ENCODE measurements at places on chromosomes 1 and 21. TPM values are rescaled to one million over a fixed set of nuclear protein-coding genes. Genes with fewer than 3 reads are reported as not detected.

- DNase-seq = no peak
Measured at GRCh38 chr1:9646037-9646436, 5.5 kb upstream of the PIK3CD start.

DNA sequence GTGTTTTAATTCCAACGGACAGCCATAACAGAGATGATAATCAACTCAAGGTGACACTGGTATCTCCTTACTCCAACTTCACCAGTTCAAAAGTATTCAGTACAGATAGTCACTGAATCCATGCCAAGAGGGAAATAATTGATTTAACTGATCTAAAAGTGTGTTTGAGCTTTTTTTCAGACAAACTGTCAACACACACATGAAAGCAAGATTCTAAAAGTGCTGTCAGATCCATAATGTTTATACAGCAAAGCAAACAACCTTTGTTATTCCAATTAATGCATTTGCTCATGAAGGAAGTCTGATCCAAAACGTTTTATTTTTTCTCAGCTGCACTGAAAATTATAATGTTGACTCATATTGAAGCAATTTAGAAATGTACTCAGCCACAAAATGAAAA lies 5.9 kb upstream of the PRKAA2 start:
- no peak for DNase-seq

- DNase-seq = no peak
Measured at GRCh38 chr1:115233598-115233997, 104.5 kb downstream of the NGF start.

The AKR7A2 gene
- total RNA-seq = 54.8 TPM

The TNNT2 gene
- total RNA-seq = 2.0 TPM

GRCh38 chr1:147336291-147336690 lies 93.8 kb downstream of the CHD1L start:
- DNase-seq = no peak

- DNase-seq = no peak
Measured at GRCh38 chr1:203150511-203151297, 23.2 kb downstream of the ADORA1 start.

DNA sequence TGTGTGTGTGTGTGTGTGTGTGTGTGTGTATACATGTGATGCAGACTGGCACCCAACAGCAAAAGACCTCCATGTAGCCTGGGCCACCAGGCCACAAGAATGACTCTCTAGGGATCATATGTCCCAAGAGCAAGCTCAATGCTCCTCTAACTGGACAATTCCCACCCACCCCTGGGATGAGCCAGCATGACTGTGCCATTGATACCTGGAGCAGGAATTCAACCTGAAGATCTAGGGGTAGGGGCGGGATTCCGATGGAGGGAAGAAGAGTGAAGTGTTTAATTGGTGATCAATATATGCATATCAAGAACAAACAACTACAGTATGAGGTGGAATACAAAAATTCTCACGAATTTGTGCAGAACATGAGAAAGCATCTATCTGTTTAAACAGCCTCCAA lies 136.2 kb downstream of the PSMG1 start:
- DNase-seq = peak; percentile 46

DNA sequence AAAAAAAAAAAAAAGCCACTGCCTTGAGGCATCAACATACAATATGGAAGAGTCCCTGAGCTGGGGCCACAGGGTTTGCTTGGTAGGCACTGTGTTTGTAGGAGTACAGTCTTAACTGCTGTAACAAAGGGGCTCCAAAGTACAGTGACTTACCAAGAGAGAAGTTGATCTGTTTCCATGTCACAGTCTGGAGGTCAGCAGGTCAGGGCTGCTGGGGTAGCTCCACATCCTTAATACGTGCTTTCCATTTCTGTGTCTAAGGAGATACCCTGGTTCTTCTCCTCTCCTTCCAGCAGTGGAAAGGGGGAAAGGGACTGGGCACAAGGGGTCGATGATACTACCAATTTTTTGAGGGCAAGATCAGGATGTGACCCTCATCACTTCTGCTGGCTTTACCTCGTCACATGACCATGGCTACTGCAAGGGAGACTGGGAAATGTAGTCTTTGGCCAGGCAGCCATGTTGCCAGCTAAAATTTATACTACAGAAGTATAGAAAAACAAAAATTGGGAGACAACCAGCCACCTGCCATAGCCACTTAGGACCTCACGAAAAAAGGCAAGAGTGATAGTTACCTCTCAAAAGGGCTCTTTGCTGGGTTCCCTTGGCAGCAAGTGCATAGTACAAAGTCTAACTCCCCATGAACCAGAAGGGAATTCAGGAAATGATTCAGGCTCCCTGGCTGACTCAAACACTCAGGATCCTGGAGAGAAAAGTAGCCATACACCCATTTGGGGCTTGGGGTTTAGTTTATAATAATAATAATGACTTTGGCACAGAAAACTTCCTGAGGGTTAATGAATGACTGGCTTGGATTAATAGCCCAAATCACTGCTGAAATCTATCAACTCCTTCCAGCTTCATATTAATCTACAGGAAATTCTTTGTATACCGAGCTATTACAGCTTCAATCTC lies 52.7 kb upstream of the ATP5PO start:
- peak; percentile 83 for DNase-seq

The KRTAP7-1 gene
- not detected for total RNA-seq

The PRRC2C gene
- 54.9 TPM for total RNA-seq

DNA sequence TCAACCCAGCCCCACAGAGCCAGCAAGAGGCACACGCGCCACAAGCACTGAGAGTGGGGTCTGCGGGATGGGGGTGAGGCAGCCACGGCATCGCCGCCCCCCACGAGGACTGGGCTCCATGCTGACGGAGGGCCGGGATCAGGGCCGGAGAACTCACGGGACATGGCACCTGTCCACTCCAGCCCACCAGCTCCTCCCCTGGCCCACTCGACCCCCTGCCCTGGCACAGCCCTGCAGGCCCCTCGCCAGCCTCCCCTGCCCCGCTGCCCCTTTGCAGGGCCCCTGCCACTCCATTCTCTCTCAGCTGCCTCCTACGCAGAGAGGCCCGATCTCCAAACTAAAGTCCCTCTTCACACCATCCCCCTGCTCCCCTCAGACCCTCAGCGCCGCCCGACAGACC lies 134.0 kb downstream of the NPHP4 start:
- DNase-seq = no peak

GRCh38 chr1:237031480-237031879 lies 10.5 kb upstream of the RYR2 start:
- DNase-seq = no peak

GRCh38 chr1:207073906-207074820 lies 14.5 kb upstream of the C4BPB start:
- DNase-seq = peak; percentile 99

The CADM3 gene
- not detected for total RNA-seq

- no peak for DNase-seq
Measured at GRCh38 chr1:103941086-103941485, 191.4 kb downstream of the AMY1C start.

DNA sequence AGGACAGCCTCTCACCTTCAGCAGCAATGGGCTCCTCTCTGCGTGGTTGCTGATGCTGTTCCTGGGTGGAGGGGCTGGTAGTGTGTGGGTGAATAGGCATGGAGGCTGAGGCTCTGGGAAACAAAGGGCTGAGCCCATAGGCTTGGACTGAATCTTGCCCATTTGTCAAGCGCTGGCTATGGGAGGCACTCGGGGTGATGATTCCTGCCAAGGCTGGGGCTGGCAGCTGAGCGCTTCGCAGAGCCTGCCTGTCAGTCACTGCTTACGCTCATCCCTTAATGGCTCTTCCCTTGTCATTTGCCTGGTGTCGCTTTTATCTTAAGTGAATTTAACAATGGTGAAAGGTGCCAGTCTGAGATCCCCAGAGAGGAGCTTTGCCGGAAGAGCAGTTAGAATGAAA lies 353.3 kb downstream of the PBX1 start:
- no peak for DNase-seq

DNA sequence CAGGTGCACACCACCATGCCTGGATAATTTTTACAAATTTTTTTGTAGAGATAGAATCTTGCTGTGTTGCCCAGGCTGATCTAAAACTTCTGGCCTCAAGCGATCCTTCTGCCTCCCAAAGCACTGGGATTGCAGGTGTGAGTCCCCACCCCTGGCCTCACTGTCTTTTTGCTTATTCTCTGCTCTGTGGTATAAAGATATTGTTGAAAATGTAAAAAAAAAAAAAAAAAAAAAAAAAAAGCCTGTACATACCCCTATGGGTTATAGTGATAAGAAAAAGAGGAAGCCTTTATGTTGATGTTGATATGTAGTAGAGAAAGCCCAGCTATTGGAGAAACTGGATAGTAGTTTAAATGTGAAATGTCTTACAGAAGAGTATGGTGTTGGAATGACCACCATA lies 125.8 kb downstream of the XPR1 start:
- no peak for DNase-seq

- DNase-seq = no peak
Measured at GRCh38 chr1:63642901-63643300, 49.7 kb downstream of the PGM1 start.

DNA sequence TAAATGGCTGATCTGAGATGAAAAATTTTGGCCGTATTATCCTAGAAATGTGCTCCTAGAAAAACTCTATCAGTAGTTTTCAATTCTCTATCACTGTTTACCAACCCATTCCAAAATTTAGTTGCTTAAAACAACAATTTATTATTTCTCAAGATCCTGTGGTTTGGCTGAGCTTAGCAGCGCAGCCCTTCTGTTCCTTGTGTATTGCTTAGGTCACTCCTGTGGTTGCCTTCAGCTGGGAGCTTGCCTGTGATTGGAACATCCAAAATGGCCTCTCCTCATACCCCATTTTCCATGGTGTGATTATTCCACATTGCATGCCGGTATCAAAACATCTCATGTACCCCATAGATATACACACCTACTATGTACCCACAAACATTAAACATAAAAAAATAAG lies 22.8 kb upstream of the STUM start:
- no peak for DNase-seq

- no peak for DNase-seq
Measured at GRCh38 chr1:227731696-227732585, 3.2 kb downstream of the JMJD4 start.

DNA sequence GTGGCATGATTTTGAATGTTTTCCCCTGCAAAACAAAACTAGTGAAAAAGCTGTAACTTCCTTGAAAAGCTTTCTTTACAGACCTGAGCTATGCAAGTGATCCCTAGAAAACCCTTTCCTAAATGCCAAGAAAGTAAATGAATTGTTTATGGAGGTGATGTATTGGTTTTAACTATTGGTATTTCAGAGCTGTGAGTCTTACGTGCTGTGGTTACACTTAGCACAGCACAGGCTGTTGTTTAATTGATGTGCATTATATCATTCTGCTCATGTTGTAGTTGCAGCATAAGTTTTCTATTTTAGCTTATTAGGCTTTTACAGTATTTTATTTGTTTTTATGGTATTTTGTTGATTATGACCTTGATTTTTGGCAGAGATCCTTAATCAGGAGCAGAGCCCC lies 74.1 kb upstream of the DYNLT5 start:
- DNase-seq = no peak

- no peak for DNase-seq
Measured at GRCh38 chr1:207852576-207853371, 58.2 kb downstream of the CD34 start.
